ENCODE measurements at places on chromosomes 12 and 14. TPM values are rescaled to one million over a fixed set of nuclear protein-coding genes. Genes with fewer than 3 reads are reported as not detected.

GRCh38 chr12:5305425-5305824, 126.5 kb upstream of the NTF3 start:
- H3K4me3 ChIP-seq: no peak overlapping the region
- H3K4me1 ChIP-seq: no peaks in the 10 kb centered on the region
- no peak for DNase-seq
- H3K36me3 ChIP-seq: no peaks in the 10 kb centered on the region
- no peak overlapping the region for H3K27ac ChIP-seq
- H3K27me3 ChIP-seq: 0 out of 2 replicates have a peak, but pooled peaks cover 2% of the 10 kb centered on the region

GRCh38 chr14:74592476-74593201, 19.4 kb downstream of the LTBP2 start:
- H3K4me3 ChIP-seq: no peak overlapping the region
- DNase-seq: no peak
- H3K36me3 ChIP-seq: no peaks in the 10 kb centered on the region
- H3K4me1 ChIP-seq: no peaks in the 10 kb centered on the region

- H3K36me3 ChIP-seq: peaks cover 17% of the 10 kb centered on the region
- peak overlapping the region; percentile 100 for H3K27ac ChIP-seq
- no peak overlapping the region for H3K4me3 ChIP-seq
- peaks cover 9% of the 10 kb centered on the region for H3K27me3 ChIP-seq
- no peak for DNase-seq
Observed at GRCh38 chr12:107094183-107094448, 767 bp upstream of the CRY1 start.

The IFNG gene
- 0.21 TPM for total RNA-seq

GRCh38 chr14:103074729-103075367, 9.2 kb upstream of the LBHD2 start:
- peak overlapping the region; percentile 55 for H3K4me3 ChIP-seq
- H3K27me3 ChIP-seq: peaks cover 5% of the 10 kb centered on the region
- no peak overlapping the region for H3K27ac ChIP-seq
- no peaks in the 10 kb centered on the region for H3K36me3 ChIP-seq
- no peaks in the 10 kb centered on the region for H3K4me1 ChIP-seq

- H3K27ac ChIP-seq: no peak within 1 kb of the TSS
- DNase-seq: no peak
- H3K4me3 ChIP-seq: no peak within 1 kb of the TSS
Observed at GRCh38 chr12:102197789-102198188, at the start of gene PMCH. TSS of gene PMCH (minus strand) at chr12:102197833. CDS start at chr12:102197770, 63 bp downstream.

The LALBA gene
- total RNA-seq: not detected

DNA sequence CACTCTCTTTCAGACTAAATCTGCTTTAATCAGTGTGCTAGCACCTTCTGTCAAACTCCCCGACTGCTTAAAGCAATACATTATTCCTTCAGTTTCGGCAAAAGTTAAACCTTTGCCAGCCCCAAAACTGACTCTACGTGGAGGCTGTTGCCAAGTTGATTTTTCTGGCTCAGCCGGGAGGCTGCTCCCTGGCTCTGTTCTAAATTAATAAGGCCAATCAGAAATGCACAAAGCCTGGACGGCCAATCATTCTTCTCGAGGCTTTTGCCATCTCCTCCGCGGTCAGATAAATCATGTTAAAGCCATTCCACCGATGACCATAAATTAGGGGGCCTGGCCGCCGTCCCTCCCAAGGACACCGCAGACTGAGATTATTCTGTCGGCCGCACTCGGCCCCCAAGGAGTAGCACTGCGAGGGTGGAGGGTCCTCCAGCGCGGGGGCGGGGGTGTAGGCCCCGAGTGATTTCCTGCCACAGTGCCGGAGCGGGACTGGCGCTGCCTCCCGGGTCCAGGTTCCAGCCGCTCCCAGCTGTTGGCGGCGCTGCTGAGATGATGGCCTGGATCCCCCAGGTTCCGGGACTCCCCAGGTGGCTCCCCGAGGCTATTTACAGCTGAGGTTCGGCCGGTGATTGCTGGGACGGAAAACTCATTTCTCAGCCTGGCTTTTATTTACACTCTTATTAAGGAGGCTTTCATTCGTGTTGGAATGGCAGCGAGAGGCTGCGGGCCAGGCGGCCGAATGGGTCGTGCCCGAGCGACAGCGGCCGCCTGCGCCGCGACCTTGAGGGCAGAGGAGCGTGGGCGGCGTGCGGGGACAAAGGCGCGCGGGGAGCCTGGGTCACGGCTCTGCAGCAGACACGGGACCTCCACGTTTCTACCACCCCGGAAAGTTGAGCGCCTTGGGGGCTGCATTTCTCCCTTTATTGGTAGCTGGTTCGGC, 165.1 kb downstream of the MON2 start:
- peaks cover 55% of the 10 kb centered on the region for H3K27me3 ChIP-seq
- DNase-seq: peak; percentile 79
- no peak overlapping the region for H3K27ac ChIP-seq

DNA sequence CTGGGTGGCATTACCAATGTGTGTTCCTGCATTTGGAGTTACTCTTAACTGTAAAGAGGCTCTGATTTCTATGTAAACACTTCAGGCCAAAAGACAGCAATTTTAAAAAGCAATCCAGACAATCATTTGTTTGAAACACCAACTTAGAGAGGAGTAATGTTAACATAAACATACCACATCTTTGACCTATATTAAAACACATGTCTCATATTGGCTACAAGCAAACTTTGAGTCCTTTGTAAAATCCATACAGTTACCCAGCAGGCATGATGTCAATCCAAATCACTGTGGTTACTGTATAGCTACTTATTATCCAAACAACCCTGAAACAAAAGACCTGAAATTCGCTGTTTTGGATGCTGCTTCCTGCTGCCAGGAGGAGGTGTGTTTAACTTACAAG, 7.5 kb upstream of the G2E3 start:
- no peaks in the 10 kb centered on the region for H3K27me3 ChIP-seq
- no peak for DNase-seq
- peaks cover 15% of the 10 kb centered on the region for H3K4me1 ChIP-seq
- H3K27ac ChIP-seq: no peak overlapping the region
- H3K36me3 ChIP-seq: no peaks in the 10 kb centered on the region
- no peak overlapping the region for H3K4me3 ChIP-seq

DNA sequence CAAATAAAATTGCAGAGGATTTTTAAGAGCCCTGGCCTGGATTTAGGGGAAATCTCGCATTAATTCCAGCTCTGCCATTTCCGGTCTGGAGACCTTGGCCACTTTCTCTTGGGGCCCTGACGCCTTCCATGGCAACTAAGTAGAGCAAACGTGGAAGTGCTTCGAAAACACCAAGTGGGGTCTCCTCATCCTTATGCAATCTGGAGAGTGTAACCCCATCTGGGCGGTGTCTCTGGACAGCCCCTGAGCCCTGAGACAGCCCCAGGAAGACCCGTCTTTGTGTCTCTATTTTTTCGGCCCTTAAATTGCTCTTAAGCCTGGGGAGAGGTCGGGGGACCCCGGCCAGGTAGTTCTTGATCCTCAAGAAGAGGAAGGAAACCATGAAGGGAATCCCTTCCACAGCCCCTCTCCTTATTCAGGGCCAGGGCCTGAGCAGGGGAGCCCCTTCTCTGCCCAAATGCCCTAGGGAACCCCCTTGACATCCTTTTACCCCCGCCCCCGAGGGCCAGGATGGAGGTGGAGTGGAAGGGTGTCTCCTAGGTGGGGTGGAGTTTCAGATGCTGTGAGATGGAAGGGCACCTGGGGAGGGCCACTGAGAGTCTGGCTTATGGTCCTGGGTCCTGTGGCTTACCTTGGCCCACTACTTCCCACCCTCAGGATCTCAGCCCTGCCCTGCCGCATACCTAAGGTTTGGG, 17.6 kb upstream of the NR4A1 start:
- no peak for DNase-seq
- H3K4me3 ChIP-seq: peak overlapping the region; percentile 68
- H3K36me3 ChIP-seq: no peaks in the 10 kb centered on the region

The CLEC7A gene
- total RNA-seq: 0.92 TPM

DNA sequence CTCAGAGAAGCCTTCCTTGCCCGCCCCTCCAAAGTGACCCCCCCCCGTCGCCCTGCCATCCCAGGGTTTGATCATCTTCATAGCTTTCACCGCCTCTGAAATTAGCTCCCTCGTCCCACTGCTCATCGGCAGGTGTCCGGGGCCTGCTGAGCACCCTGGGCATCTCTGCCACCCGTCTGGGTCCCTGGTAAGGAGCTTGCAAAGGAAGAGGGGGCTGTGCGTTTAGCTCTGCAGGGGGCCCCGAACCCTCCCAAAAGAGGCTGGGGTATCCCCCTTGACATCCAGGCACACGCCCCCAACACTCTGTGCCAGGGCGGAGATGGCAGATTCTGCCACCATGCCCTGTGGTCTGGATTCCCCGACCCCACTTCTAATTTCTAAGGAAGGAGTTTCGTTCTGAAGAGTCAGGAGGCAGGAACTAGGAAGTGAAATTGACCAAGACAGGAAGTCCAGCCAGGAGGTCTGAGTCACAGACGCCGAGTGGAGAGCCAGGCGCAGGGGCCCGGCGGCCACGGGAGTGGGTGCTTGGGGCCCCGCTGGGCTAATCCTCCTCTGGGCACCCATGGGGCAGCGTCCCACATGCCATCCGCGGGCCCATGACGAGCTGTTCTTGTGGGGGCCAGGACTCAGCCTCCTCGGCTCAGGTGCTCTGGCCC, 95.7 kb downstream of the RFLNA start:
- peaks cover 25% of the 10 kb centered on the region for H3K4me1 ChIP-seq
- H3K36me3 ChIP-seq: peaks cover 12% of the 10 kb centered on the region
- no peak for DNase-seq

GRCh38 chr14:76760331-76761135, 735 bp upstream of the VASH1 start:
- peak overlapping the region; percentile 76 for H3K4me3 ChIP-seq
- peaks cover 15% of the 10 kb centered on the region for H3K4me1 ChIP-seq
- no peaks in the 10 kb centered on the region for H3K36me3 ChIP-seq
- H3K27ac ChIP-seq: no peak overlapping the region
- peak; percentile 9 for DNase-seq
- peaks cover 75% of the 10 kb centered on the region for H3K27me3 ChIP-seq

The OR6J1 gene
- total RNA-seq: not detected

GRCh38 chr12:89427508-89428156, 75.3 kb upstream of the DUSP6 start:
- H3K4me3 ChIP-seq: no peak overlapping the region
- H3K4me1 ChIP-seq: no peaks in the 10 kb centered on the region
- H3K27me3 ChIP-seq: no peaks in the 10 kb centered on the region
- no peak for DNase-seq

GRCh38 chr12:76275511-76276093, 72.6 kb downstream of the BBS10 start:
- H3K36me3 ChIP-seq: no peaks in the 10 kb centered on the region
- H3K4me1 ChIP-seq: peaks cover 12% of the 10 kb centered on the region
- H3K27me3 ChIP-seq: no peaks in the 10 kb centered on the region

- H3K4me3 ChIP-seq: no peak overlapping the region
- H3K36me3 ChIP-seq: peaks cover 44% of the 10 kb centered on the region
- H3K4me1 ChIP-seq: peaks cover 16% of the 10 kb centered on the region
Observed at GRCh38 chr14:55645845-55646832, 66.1 kb downstream of the KTN1 start.

DNA sequence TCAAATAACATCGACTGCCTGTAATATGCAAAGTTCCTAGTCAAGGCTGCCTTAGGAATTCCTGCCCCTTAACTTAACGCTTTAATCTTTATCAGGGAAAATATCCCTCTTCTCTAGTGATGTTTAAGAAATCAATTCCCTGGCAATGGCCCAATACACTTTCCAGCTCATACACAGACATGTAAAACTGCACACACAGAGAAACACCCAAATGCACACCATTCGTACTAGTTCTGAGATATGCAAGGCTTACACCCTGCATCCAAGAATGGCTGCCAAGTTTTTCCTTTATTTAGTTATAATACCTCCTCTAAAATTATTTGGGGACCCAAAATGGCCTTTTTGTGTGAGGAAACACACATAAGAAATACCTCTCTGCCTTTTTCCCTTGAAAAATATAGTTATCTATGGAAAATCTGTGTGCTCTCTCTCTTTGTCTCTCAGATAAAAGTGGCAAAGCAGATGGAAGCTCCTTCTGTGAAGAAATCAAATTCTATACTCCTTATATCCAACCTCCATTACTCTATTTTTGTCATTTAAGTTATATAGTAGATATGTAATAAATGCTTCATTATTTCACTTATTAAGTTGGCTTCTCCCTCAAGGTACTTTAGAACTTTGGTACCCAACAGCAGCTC, 120.0 kb upstream of the MDM1 start:
- H3K4me3 ChIP-seq: no peak overlapping the region
- no peaks in the 10 kb centered on the region for H3K27me3 ChIP-seq
- peaks cover 5% of the 10 kb centered on the region for H3K36me3 ChIP-seq
- H3K27ac ChIP-seq: no peak overlapping the region

DNA sequence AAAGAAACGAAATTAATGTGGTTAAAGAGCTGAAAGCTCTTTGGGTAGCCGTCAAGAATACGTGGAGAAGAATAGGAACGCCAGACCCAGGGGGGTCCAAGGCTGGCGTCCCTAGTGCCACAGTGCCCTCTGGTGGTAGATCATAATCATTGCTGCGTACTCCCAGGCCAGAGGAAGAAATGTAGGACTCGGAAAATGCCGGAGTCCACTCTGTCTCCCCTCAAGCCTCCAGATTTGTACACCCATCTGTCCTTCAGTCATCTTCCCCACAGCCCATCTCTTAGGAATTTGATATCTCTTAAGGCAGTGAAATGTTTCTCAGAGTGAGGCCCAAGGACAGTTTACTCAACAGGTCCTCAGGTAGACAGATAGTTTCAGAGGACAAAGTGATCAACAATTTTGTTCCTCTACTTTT, 25.4 kb upstream of the PLEKHG6 start:
- no peak overlapping the region for H3K4me3 ChIP-seq
- peaks cover 5% of the 10 kb centered on the region for H3K27me3 ChIP-seq
- no peak overlapping the region for H3K27ac ChIP-seq
- DNase-seq: peak; percentile 73
- H3K4me1 ChIP-seq: peaks cover 20% of the 10 kb centered on the region

The REM2 gene
- total RNA-seq: 1.5 TPM

The KRT4 gene
- not detected for total RNA-seq

The GALC gene
- total RNA-seq: 10.9 TPM

The GPR137C gene
- 2.7 TPM for total RNA-seq

The M6PR gene
- 112 TPM for total RNA-seq

The CLEC14A gene
- 0.09 TPM for total RNA-seq

The ZNF891 gene
- 3.4 TPM for total RNA-seq

DNA sequence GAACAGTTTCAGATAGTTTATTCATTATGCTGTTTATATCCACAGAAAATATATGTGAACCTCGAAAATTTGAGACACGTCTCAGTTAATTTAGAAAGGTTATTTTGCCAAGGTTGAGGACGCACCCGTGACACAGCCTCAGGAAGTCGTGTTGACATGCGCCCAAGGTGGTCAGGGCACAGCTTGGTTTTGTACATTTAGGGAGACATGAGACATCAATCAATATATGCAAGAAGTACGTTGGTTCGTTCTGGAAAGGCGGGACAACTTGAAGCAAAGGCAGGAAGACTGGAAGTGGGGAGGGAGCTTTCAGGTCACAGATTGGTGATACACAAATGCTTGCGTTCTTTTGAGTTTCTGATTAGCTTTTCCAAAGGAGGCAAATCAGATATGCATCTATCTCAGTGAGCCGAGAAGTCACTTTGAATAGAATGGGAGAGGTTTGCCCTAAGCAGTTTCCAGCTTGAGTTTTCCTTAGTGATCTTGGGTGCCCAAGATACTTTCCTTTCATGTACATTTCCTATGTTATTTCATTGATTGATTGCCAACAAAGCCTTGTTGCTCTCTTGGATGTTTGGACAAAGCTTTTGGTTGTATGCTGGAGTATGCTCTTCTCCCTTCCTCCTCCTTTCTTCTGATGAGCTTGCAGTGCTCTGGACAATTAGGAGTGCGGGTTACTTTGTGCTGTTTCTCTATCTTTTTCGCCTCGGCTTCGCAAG, 3.2 kb downstream of the SNAPC1 start:
- H3K27me3 ChIP-seq: no peaks in the 10 kb centered on the region
- H3K4me1 ChIP-seq: peaks cover 39% of the 10 kb centered on the region
- H3K36me3 ChIP-seq: peaks cover 30% of the 10 kb centered on the region
- H3K27ac ChIP-seq: peak overlapping the region; percentile 71
- peak overlapping the region; percentile 99 for H3K4me3 ChIP-seq
